Stimulated activated CD4-positive, alpha-beta T cell treated with anti-CD3 and anti-CD28 coated beads, Interleukin-2, amount 100 ng/mL, for 48 hours (primary cell): ENCODE measurements at places on chromosomes 3 and 15.

DNA sequence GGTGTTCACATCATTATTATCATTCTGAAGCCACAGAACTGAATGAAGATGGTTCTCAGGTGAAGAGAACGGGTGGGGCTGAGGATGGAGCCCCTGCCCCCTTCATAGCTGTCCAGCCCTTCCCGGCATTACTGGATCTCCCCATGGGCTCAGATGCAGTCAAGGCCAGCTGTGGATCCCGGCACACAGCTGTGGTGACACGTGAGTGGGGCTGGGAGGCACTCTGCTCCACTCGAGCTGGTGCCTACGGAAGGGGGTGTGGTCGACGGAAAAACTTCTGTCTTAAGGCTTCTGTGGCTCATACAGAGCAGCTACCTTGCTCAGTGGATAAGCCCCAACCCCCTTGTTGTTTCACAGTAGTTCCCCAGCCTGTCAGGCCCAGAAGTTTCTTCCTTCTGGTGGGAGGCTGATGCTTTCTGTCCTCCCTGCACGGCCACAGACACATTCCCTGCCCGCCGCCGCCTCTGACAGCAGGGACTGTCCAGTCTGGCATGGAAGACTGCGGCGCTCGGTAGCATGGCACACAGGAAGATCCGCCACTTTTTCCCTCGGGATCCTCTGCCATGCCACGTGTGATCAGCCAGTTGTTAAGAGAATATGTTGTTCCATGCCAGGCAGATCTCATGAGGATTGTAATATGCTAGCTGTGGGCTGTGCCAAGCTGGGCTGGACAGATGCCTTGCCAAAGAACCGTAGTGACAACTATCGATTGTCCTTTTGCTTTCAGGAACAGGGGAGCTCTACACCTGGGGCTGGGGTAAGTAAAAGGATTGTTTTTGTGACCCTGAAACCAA lies 5.8 kb downstream of the RCCD1 start:
- DNase-seq, result no peak

DNA sequence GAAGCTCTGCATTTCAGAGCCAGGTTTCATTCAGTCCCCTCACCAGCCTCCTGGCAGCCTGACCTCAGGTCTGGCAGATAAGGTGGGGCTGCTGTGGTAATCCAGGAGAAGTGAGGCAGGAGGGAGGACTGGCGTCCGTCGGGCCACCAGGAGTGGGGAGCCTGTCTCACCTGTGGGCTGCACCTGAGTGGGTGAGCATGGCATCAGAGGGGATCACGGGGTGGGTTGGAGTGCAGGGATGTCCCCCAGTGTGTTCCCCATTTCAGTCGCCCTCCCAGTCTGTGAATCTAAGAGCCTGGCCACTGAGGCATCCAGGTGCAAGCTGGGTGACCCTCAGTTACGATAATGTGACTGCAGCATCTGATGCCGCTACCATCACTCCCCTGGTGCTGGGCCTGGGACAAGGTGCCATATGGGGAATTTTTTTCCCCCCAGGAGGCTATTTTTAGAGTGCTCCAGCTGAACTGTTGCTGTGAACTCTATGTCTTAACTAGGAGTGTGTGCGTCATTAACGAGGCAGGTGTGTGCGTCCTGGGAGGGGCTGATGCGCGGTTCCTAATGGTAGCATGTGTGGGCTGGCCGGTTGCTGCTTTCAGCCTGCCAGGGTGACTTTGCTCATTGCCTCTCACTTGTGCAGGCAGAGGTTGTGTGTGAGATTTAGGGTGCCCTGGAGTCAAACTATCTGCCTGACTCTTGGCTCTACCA lies 165.2 kb downstream of the SLCO3A1 start:
- DNase-seq, result no peak

DNA sequence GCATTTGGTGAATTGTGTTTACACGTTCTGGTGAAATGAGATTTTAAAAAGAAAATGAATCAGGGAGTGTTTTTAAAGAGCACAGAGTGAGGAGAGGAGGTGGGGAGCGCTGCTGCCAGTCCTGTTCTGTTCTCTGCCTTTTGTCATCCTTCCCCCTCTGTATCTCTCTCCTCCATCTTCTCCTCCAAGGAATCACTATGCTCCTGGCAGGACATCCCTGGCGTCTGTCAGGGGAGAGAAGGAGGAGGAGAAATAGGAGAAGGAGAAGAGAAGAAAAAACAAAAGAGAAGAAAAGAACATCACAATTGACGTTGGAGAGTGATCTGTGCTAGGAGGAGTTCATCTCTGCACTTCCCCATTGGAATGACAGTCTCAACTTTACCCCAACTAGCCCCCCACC lies 627.6 kb upstream of the TBL1XR1 start:
- no peak for DNase-seq

- no peak for DNase-seq
Measured at GRCh38 chr3:72617424-72618024, 230.7 kb downstream of the SHQ1 start.

DNA sequence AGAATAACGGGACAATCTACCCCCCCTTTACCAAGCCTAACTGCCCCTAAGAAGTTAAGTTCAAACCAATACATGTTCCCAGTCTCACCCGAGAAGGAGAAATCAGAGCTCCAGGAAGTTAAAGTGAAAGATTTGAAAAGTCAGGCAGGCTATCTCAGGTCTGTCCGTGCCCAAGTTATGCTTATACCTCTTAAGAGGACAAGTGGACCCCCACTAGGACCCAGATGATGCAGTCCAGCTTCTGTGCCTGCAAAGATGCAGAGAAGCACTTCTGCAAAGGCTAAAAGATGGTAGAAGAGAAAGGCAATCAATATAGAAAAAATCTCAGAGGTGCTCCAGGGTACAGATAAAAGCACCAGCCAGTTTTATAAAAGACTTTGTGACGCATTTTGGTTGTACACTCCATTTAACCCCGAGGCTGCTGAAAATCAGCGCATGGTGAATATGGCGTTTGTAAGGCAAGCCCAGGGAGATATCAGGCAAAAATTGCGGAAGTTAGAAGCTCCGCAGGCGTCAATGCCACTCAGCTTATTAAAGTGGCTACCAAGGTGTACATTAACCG lies 9.8 kb upstream of the SLC9C1 start:
- DNase-seq, result no peak

DNA sequence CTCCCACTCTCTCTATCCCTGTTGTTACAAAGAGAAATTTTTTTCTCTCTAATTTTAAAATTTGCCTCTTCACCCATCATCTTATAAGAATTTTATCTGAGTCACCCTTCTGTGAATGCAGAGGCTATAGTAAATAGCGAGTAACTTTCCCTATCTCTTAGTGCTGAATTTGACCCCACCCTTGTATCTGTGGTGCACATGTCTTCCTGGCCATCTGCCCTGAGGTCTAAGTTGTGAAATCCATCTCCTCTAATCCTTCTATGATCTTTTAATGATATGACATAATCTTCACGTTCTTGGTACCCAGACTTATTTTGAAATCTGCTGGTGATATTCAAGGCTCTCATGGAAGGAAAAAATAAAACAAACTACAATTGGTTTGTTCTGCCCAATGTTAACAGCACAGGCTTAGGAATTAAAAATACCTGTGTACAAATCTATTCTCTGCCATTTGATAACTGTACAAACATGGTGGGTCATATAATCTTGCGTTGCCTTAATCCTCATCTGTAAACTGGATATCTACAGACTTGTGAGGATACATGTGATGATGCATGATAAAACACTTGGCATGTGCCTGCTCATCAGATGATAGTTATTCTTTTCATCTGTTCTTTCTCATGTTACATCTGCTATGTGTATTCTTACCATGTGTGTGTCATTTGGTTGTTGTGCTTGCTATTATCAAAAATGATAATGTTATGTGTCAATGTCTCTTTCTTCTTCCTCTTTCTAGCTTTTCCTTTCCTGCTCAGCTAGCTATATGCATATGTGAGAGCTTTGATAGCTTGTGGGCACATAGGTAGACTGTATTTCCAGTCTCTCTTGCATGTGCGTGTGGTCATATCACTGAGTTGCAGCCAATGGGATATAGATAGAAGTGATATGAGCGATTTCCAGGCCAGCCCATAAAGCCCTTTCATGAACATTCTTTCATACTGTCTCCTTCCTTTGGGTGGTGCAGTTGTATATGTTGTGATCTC lies 13.7 kb upstream of the CCR3 start:
- no peak for DNase-seq

DNA sequence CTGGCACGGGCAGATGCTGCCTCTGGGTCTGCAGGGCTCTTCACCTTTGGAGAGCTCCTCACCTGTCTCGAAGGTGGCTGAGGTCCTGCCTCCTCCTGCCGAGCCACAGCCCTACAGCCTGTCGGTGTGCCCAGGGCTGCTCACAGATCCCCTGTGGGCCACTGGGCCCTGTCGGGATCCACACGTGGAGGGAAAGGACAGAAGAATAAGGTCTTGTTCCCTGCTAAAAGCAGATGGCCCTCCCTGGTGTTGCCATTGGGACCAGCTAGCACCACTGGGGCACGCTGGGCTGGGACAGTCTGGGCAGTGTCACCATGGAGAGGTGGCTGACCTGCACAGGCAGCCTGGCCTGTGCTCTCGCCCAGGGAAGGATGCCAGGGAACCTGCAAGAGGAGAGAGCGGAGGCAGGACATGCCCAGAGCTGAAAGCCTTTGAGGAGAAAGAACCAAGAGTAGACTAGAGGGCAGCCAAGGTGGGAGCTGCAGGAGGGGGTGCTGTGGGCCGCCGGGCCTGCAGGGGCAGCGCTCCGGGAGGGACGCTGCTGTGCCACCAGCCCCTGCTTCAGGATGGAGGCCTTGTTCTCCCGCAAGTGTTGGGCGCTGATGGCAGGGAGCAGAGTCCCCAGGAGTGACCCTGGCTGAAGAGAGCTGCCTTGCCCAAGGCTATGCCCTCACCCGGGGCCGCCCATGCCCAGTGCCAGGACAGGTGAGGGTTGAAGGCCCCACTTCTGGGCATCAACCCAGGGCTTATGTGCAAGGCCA lies 210.2 kb downstream of the XXYLT1 start:
- DNase-seq, result no peak

- DNase-seq, result no peak
Measured at GRCh38 chr15:95944193-95944592, 386.3 kb upstream of the NR2F2 start.

- no peak for DNase-seq
Measured at GRCh38 chr3:169596126-169596525, 67.4 kb downstream of the MECOM start.

DNA sequence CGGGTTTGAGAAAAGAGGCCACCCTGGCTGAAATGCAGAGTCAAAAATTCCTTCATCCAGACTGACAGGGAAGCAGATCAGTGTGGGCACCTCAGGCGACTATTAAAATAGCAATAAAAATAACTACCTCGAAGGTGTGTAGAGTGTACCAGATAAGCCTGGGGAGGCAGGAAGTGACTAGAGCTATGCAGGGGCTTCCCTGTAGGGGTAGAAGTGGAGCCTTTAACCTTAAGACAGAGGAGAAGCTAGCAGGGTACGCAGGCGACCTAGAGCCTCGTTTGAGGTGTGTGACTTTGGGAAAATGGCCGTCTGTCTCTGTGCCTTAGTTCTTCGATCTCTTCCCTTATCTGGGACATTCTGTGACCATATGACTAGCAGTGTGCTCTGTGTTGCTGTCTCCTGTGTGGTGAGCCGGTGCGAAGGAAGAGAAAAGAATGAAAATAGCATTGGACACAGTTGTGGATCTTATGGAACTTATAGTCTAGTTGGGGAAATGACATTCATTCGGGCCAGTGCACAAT lies 17.6 kb downstream of the BHLHE40 start:
- no peak for DNase-seq

DNA sequence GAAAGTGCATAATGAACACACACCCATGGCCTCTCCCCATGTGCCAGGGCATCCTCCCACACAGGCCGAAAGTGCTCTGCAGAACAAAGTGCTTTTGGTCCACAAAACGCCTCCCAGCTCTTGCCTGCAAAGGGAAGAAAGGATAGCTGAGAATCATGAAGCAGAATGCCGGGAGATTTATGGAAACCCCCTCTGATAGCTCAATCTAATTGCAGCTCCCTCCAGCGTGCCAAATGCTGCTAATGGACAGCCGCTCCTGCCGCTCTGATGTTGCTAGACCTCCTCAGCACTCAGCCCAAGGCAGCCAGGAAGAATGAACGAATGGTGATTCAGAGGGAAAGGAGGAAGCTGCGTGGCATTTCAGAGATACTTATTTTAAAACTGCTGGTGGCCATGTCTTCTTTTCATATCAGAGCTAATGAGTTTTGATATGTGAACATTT lies 145.3 kb downstream of the TJP1 start:
- no peak for DNase-seq

- DNase-seq, result no peak
Measured at GRCh38 chr3:27990324-27990723, 251.1 kb upstream of the CMC1 start.

GRCh38 chr3:14762701-14763100 lies 56.1 kb upstream of the FGD5 start:
- DNase-seq, result no peak

- DNase-seq, result no peak
Measured at GRCh38 chr3:117059067-117059955, 349.7 kb downstream of the TUSC7 start.

- DNase-seq, result no peak
Measured at GRCh38 chr15:90607361-90607760, 77.6 kb downstream of the CRTC3 start.

GRCh38 chr3:41018855-41019254 lies 180.4 kb upstream of the CTNNB1 start:
- no peak for DNase-seq

GRCh38 chr3:33023176-33024136 lies 72.0 kb downstream of the CCR4 start:
- DNase-seq, result no peak

GRCh38 chr3:72891053-72891855 lies 3.4 kb downstream of the GXYLT2 start:
- DNase-seq, result no peak

GRCh38 chr15:72183781-72184164 lies 13.8 kb downstream of the GRAMD2A start:
- no peak for DNase-seq

DNA sequence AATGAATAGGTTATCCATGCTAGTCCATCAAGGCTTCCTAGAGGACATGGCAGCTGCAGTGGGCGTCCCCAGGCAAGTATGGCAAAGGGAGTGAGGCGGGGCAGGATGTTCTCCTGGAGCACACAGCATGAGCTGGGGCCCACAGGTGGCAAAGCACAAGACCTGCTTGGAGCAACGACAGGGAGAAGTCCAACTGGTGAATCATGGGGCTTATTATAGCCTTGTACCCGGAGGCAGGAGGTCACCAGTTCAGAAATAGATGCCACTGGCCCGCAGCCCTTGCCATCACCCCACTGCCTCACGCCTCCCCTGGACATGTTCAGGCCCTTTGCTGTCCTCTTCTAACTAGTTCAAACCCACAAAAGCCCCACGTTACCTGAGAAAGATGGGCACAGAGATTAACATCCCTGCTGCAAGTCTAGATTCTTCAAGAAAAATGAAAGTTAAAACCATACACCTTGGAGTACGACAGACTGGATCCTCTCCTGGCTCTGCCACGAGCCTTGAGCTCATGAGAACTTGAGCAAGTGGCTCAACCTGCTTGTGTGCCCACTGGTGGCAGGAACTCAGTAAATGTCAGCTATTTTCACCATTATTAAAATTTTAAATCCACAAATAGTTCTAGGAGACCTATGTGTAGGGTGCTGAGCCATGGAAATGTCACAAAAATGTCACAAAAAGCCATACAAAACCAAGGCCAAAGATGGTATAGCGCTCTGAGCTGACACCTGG lies 1.8 kb upstream of the SRGAP3 start:
- DNase-seq, result no peak

GRCh38 chr15:97623091-97623661 lies 337.3 kb upstream of the ARRDC4 start:
- DNase-seq, result no peak

GRCh38 chr15:55740359-55740878 lies 2.5 kb downstream of the PRTG start:
- DNase-seq, result no peak
